A549 treated with ZK216348 at 1 μM for 4 hours (cell line): ENCODE measurements at places on chromosomes 3 and 15. TPM values are rescaled to one million over a fixed set of nuclear protein-coding genes. Genes with fewer than 3 reads are reported as not detected.

Gene SLC22A13
- total RNA-seq: 0.13 TPM in 1 of 5 replicates, not detected in the others

Gene MTFMT
- total RNA-seq: 22.3 to 33.7 TPM (median 26.3 TPM) in 5 replicates

Gene WDR49
- total RNA-seq: not detected in 5 replicates

Gene PROK2
- not detected in 5 replicates for total RNA-seq

Gene POPDC2
- 0.13 to 0.73 TPM (median 0.37 TPM) in 4 of 5 replicates, not detected in the other for total RNA-seq

Gene BLM
- 11.6 to 18.7 TPM (median 12.6 TPM) in 5 replicates for total RNA-seq

Gene ZBTB47
- total RNA-seq: 4.9 to 7.6 TPM (median 6.1 TPM) in 5 replicates

Gene MIX23
- 46.5 to 103 TPM (median 49.9 TPM) in 5 replicates for total RNA-seq

Gene SLC2A2
- not detected in 5 replicates for total RNA-seq

Gene PATL2
- total RNA-seq: 0.13 to 0.28 TPM (median 0.27 TPM) in 3 of 5 replicates, not detected in the others

Gene ALPK3
- total RNA-seq: 0.12 to 0.31 TPM (median 0.18 TPM) in 4 of 5 replicates, not detected in the other

Gene B3GALNT1
- total RNA-seq: 0.15 to 0.21 TPM (median 0.16 TPM) in 4 of 5 replicates, not detected in the other

Gene SERPINI2
- not detected in 5 replicates for total RNA-seq

Gene SERINC4
- total RNA-seq: 0.11 TPM in 1 of 5 replicates, not detected in the others

Gene GHSR
- total RNA-seq: not detected in 5 replicates

Gene ZNF80
- total RNA-seq: not detected in 5 replicates

Gene MRPS11
- 104 to 122 TPM (median 114 TPM) in 5 replicates for total RNA-seq

Gene WDR53
- total RNA-seq: 9.6 to 11.7 TPM (median 10.2 TPM) in 5 replicates

Gene UBAP1L
- total RNA-seq: 0.29 to 1.3 TPM (median 0.88 TPM) in 5 replicates

Gene GOLGA6C
- total RNA-seq: not detected in 5 replicates

Gene PPP1R14D
- 0.24 to 0.41 TPM in 2 of 5 replicates, not detected in the others for total RNA-seq

Gene ACOX2
- total RNA-seq: 7.4 to 11.4 TPM (median 8.2 TPM) in 5 replicates

Gene KY
- total RNA-seq: 0.07 to 0.25 TPM (median 0.20 TPM) in 3 of 5 replicates, not detected in the others

Gene FBXO45
- total RNA-seq: 3.6 to 8.1 TPM (median 7.1 TPM) in 5 replicates

Gene DNAJC13
- total RNA-seq: 11.8 to 15.1 TPM (median 13.0 TPM) in 5 replicates

Gene PPIP5K1
- 3.7 to 9.2 TPM (median 5.5 TPM) in 5 replicates for total RNA-seq

Gene CHL1
- not detected in 5 replicates for total RNA-seq

Gene CKMT1A
- 0.88 to 4.0 TPM (median 3.3 TPM) in 5 replicates for total RNA-seq

Gene MPI
- 28.1 to 34.6 TPM (median 31.0 TPM) in 5 replicates for total RNA-seq

Gene TIGIT
- not detected in 5 replicates for total RNA-seq

Gene FANCD2OS
- not detected in 5 replicates for total RNA-seq

Gene GRK7
- total RNA-seq: not detected in 5 replicates

Gene SAMMSON
- total RNA-seq: not detected in 5 replicates

Gene MAN2C1
- 49.2 to 104 TPM (median 81.8 TPM) in 5 replicates for total RNA-seq

Gene SEMA3F
- 8.6 to 16.4 TPM (median 14.0 TPM) in 5 replicates for total RNA-seq

Gene C2CD4A
- total RNA-seq: 0.09 to 0.18 TPM (median 0.15 TPM) in 4 of 5 replicates, not detected in the other
